Activated naive CD8-positive, alpha-beta T cell treated with anti-CD3 and anti-CD28 coated beads, Interleukin-2, amount 10 ng/mL, durations not matched to agents 7 days and 5 days (primary cell): ENCODE measurements at places on chromosomes 16 and 17. TPM values are rescaled to one million over a fixed set of nuclear protein-coding genes. Genes with fewer than 3 reads are reported as not detected.

- DNase-seq: no peak
Measured at GRCh38 chr16:12208341-12209035, 232.0 kb downstream of the SNX29 start.

- DNase-seq: no peak
Measured at GRCh38 chr16:35751191-35751941, 2292.0 kb downstream of the TP53TG3F start.

- DNase-seq: no peak
Measured at GRCh38 chr16:6602405-6602804, 730.2 kb upstream of the RBFOX1 start.

GRCh38 chr16:2919511-2920255, 8.0 kb downstream of the FLYWCH1 start:
- no peak for DNase-seq

GRCh38 chr17:67475161-67475937, 98.3 kb downstream of the PITPNC1 start:
- DNase-seq: peak; percentile 81

- DNase-seq: no peak
Measured at GRCh38 chr17:49168706-49169105, 36.1 kb downstream of the B4GALNT2 start.

DNA sequence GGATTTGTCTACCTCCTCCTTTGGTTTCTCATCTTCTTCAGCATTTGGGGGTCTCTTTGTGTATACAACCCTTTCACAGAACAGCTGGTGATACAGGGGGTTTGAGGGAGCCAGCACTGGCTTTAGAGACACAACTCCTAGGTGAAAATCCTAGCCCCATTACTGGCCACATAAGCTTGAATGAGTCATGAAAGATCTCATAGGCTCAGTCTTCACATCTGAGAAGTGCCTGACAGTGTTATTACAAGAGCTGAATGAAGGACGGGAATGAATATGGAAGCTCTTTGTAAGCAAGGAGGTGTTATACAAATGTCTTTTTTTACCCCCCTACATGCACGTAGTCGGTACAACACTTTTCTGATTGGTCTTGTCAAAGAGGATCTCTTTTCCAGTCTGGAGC, 1.7 kb upstream of the B4GALNT2 start:
- no peak for DNase-seq

- DNase-seq: no peak
Measured at GRCh38 chr16:51002881-51003490, 148.1 kb downstream of the SALL1 start.

DNA sequence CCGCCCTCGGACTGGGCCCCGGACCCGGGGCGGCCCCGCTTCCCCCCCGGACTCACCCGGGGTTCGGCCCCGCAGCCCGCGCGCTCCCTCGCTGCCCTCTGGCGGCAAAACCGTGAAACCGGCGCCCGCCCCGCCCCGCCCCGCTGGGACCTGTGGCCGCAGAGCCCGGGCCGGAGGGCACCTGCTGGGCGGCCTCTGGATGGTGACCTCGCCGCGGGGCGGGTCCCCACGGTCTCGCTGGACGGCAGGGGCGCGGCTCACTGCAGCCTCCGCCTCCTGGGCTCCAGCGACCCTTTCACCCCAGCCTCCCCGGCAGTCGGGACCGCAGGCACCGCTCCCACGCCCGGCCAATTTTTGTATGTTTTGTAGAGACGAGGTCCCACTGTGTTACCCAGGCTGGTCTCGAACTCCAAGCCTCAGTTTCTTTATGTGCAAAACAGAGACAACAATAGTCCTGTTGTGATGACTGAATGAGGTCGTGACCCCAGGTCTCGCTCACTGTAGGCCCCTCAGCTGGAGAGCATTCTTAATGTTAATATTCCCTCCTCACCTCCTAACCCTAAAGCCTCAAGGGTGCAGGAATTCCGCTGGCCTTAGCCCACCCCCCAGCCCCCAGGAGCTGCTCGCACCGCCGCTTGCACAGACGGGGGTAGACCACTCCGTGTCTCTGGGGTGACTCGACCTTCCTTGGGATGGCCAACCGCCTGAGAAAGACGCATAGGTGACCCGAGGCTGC, 33.7 kb upstream of the RPH3AL start:
- peak; percentile 80 for DNase-seq

GRCh38 chr16:79042886-79043285, 557.7 kb downstream of the MAF start:
- no peak for DNase-seq

DNA sequence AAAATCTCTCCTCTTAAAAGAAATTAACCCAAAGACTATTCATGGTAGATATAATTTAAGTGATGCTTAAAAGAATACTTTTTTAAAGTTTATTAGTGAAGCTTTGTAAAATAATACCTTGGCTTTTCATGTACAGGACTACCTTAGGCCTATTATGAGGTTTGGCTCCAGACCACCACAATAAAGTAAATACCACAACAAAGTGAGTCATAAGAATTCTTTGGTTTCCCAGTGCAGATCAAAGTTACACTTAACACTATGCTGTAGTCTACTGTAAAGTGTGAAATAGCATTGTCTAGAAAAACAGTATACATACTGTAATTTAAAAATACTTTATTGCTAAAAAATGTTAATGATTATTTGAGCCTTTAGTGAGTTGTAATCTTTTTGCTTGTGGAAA, 31.7 kb downstream of the CLTC start:
- no peak for DNase-seq

- DNase-seq: no peak
Measured at GRCh38 chr17:18877104-18877645, 19.2 kb downstream of the PRPSAP2 start.

DNA sequence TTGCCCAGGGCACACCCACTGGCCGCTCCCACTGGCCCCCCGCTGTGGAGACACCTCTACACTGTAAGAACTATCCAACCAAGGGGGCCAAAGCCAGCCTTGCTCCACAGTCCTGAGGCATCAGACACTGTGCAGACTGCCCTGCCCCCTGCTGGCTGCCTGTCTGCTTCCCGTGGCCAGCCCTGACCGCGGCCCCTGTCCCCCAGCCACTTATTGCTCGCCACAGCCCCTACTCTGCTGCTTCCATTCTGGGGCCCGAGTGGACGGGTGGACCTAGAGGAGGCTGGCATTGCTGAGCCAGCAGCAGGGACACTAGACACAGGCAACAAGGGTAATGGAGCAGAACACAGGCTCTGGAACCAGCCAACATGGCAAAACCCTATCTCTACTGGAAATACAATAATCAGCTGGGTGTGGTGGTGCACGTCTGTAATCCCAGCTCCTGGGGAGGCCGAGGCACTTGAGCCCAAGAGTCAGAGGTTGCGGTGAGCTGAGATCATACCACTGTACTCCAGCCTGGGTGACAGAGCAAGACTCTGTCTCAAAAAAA, 19.7 kb upstream of the LRRC37A3 start:
- peak; percentile 69 for DNase-seq

DNA sequence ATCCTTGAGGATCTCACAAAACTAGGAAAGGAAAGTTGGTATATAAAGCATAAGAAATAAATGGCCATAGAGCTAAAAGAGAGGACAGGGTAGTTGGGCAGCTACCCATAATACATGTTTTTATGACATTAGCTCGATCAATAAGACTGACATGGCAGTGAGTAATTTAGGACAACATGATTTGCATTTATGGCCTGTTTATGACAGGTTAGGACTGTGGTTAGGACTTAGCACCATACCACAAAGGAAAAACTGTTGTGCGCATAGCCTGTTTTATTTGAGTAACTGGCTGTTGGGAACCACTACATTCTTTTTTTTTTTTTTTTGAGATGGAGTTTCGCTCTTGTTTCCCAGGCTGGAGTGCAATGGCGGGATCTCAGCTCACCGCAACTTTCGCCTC, 18.0 kb upstream of the TRIM37 start:
- DNase-seq: no peak

DNA sequence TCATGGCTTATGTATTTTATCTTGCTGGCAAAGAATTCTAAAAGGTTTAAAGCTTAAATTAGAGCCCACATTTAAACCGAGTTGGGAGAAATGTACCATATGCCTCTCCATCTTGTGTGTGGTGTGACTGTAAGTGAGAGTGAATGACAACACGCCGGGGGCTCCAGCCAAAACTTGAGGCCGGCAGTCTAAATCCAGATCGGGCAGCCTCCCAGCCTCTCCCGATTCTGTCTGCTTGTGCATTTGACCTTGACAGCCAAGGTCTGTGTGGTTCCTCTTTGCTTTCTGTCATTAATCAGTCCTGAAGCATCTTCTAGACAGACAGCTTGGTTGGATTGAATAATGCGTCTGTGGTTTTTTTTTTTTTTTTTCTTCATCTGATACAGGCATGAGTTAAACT, 1093.2 kb upstream of the EEF2KMT start:
- DNase-seq: no peak

GRCh38 chr16:14011001-14011400, 60.1 kb upstream of the MRTFB start:
- DNase-seq: no peak

DNA sequence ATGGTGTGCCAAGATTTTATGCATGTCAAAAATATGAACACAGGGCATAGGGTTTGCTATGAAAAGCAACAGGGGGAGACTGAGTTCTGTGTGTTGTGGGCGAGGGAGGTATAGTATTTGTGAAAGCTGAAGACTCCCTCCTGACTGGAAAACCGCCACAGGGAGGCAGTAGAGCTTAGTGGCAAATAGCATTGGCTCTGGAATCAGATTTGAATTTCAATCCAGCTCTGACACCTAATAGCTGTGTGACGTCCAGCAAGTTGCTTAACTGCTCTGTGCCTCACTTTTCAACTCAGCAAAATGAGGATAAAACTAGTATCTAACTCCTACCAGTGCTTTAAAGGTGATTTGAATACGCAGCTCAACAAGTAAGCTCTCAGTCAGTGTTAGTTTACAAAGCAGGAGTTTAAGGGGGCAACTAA, 22.0 kb downstream of the KPNA2 start:
- DNase-seq: no peak

GRCh38 chr17:77742579-77742978, 215.9 kb upstream of the TNRC6C start:
- peak; percentile 1 for DNase-seq

- no peak for DNase-seq
Measured at GRCh38 chr17:61160789-61161445, 238.7 kb upstream of the TBX2 start.

DNA sequence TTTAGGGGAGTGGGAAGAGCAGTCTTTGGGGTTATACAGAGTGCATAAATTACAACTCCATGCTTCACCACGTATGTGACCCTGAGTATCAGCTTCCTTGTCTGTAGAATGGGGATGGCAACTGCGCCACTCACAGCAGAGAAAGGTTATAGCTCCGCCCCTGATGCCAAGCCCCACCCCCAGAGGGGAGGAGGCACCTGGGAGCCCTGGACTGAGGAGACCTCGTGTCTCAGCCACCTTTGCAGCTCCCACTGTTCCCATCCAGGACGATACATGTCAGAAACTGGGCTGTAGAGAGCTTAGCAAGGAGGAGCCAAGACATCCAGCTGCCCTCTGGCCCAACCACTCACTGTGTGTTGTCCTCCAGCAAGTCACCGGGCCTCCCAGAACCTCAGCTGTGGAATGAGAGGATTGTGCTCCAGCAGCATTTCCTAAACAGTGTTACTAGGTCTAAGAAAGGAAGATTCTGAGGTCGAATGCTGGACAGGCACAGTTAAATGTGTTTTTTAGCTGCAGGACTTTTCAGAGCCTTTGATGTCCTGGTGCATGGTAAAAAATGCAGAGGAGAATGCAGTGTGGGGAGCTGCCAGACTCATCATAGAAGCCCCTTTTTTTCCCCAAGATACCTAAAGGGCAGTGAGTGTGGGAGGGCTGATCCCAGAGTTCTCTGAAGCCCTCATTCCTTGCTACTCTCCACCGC, 49.4 kb downstream of the BEAN1 start:
- no peak for DNase-seq

- no peak for DNase-seq
Measured at GRCh38 chr16:86878236-86879080, 300.1 kb downstream of the FOXL1 start.

DNA sequence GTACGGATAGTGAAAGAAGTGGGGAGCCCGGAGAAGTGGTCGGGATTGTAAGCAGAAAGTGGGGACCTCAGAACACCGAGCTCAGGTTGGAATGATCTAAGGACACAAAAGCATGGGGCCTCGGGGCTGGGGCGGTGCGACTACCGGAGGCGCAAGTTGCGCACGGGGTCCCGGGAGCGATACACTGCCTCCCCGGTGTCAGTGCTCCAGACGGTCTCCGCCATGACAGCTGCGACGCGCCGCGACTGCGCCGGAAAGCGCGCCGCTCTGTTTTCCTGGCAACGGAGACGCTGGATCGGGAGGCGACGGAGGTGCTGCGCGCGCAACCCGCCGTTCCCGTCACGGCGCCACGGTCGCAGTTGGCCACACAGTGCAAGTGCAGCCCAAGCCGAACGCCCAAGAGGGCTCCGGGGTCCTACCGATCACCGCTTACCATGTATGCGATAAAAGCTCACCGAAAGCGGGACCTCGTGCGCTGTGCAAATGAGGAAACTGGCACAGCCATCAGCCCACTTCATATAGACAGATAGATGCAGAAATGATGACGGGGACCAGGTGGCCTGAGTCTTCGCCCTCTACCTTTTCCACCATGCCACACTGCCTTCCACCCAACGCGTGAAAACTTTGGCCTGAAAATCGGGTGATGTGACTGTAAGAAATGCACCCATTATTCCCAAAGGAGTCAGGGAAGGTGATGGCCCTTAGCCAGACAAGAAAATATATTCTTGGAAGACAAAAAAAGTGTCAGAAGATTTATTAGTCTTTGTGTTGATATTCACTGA, at the start of gene MKS1:
MKS1 (minus strand) TSS at position 249 of the 782 bp plus-strand sequence; CDS start at position 224, 25 bp downstream.
- DNase-seq: peak; percentile 96

DNA sequence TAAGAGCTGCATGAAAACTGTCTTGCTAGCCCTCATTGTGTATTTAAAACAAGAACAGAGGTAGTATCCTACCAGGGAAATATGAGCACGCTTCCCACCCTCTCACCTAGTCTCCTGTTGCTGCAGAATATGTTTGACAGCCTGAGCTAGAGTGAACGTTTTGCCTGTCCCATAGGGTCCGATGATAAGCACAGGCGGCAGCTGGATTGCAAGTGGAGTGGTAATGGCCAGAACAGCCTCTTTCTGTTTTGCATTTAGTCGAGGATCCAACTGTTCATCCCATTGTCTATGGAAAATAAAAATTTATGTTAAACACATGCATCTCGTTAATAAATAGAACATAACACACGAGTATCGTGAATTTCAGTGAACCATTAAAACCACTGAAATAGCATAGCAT, 84.2 kb downstream of the HELZ start:
- DNase-seq: no peak

DNA sequence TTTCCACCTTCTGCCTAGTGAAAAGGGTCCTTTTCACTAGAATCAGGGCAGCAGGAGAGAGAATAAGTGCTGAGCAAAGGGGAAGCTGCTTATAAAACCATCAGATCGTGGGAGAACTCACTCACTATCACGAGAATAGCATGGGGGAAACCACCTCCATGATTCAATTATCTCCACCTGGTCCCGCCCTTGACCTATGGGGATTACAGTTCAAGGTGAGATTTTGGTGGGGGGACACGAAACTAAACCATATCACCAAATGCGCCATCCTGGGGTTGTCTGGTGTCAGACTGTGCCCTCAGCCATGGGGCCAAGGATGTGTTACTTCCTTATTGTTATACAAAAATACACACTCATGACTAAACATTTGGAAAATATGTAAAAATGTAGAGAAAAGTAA, 10.4 kb upstream of the KATNB1 start:
- no peak for DNase-seq

GRCh38 chr16:89478576-89479221, 11.7 kb downstream of the ANKRD11 start:
- DNase-seq: peak; percentile 45

GRCh38 chr17:32386844-32387243, 36.9 kb downstream of the ZNF207 start:
- no peak for DNase-seq

Gene RDM1
- total RNA-seq: 17.3 TPM

Gene FA2H
- total RNA-seq: not detected

Gene CA4
- total RNA-seq: not detected

Gene TPSD1
- not detected for total RNA-seq

Gene CDC27
- 113 TPM for total RNA-seq

Gene NOTUM
- total RNA-seq: 0.26 TPM

Gene ACSM2A
- total RNA-seq: not detected
